Renal cortical epithelial cell (primary cell): ENCODE measurements at places on chromosomes 7 and 10. TPM values are rescaled to one million over a fixed set of nuclear protein-coding genes. Genes with fewer than 3 reads are reported as not detected.

The ADRA2A gene
- total RNA-seq: 0.15 TPM in 1 of 2 replicates, not detected in the other

The PNLIPRP1 gene
- total RNA-seq: not detected in 2 replicates

- DNase-seq: no peak
These were observed 91.0 kb downstream of the ANKIB1 start for GRCh38 chr7:92336662-92337340.

GRCh38 chr7:104208421-104208780, 588 bp upstream of the ORC5 start:
- DNase-seq: no peak

GRCh38 chr10:44425466-44425865, 40.6 kb upstream of the CXCL12 start:
- no peak for DNase-seq

DNA sequence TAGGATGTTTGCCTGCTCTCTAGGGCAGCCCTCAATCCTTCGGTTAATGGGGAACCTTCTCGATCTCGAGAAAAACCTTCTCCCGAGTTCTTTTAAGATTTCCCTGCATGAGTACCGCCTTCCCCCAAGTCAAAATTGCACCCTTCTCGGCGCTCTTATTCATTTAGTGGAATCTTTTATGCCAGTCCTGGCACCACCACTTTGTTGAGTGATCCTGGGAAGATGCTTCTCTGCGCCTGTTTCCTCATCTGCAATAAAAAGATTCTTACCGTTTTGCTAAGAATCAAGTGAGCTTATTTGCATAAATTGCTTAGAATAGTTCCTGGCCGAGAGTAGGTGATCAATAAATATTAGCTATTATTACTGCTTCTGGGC, 697 bp downstream of the ARPC1A start:
- DNase-seq: no peak

GRCh38 chr7:2805213-2805944, 38.7 kb downstream of the GNA12 start:
- DNase-seq: no peak

GRCh38 chr10:56142092-56142728, 218.8 kb downstream of the ZWINT start:
- no peak for DNase-seq

GRCh38 chr10:97058521-97058920, 127.2 kb downstream of the SLIT1 start:
- no peak for DNase-seq

DNA sequence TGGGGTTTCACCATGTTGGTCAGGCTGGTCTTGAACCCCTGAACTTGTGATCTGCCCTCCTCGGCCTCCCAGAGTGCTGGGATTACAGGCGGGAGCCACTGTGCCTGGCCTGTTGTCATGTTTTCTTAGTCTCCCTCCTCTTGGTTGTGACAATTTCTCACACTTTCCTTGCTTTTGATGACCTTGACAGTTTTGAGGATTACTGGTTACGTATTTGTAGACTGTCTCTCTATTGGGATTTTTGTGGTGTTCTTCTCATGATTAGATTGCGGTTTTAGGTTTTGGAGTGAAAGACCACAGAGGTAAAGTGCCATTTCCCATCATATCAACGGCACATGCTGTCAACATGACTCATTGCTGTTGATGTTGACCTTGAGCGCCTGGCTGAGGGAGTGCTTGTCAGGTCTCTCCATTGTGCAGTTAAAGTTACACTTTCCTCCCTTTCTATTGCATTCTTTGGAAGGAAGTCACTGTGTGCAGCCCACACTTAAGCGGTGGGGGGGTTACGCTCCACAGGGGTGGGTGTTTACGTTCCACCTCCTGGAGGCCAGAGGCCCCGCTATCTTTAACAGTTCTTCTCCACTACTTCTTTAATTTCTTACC, 10.8 kb downstream of the NEURL1 start:
- DNase-seq: peak; percentile 100

GRCh38 chr10:91341686-91342085, 68.5 kb upstream of the HECTD2 start:
- peak; percentile 3 for DNase-seq

- peak; percentile 43 for DNase-seq
These were observed 139.0 kb downstream of the LRRN3 start for GRCh38 chr7:111229916-111230315.

DNA sequence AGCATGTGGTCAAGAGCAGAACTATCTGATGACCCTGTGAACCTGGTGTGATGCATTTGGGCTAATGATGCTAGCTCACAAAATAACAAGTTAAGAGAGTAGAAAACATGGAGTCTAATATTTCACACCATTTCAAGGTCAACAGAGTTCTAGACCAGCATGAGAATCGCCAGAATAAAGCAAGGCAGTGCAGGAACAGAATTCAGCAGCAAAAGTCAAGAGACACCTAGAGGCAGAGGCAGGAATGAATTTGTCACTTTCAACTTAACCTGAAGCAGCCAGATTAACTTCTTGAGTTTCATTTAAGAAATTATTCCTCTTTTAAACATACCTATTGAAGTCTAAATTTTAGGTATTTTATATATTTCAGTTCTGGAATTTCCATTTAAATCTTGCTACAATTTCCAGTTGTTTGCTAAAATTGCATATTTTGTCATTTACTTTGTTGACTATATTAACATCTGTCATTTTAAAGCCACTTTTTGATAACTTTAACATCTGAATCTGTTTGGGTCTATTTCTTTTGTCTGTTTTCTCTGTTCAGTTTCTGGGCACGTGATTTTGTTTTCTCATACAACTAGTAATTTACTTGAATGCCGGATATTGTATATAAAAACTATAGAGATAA, 44.2 kb upstream of the PRSS58 start:
- peak; percentile 19 for DNase-seq

DNA sequence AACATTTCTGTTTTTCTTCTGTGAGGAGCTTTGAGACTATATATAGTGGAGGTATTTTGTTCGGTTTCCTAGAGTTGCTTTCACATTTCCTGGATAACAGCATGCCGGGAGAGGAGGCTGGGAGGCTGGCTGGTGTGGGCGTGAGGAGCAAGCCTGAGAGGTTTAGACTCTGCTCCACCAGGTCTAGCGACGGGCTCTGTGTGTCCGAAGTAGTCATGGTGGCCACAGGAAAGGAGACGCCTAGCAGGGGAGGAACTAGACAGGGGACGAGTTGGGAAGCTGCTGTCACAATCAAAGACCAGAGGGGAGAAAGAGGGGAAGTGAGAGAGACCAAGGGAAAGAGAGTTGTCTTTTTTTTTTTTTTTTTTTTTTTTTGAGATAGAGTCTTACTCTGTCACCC, 19.6 kb downstream of the PTPRE start:
- DNase-seq: no peak

DNA sequence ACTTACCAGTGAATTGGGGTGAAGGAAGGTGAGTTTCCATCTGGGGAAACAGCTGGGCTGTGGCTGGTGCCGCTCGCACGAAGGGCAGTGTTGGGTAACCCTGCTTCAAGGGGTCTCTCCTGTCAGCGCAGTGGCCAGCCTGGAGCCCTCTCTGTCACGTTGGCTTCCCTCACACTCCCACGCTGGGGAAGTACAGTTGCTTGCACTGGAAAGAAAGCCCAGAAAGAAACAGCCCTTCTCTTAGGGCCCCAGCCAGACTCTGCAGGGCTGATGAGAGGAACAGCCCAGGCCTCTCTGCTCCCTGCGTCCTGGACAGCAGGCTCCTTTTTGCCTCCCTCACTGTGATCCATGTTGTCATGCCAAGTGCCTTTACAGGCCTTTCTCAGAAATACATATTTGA, 40.3 kb upstream of the TRIM8 start:
- no peak for DNase-seq

DNA sequence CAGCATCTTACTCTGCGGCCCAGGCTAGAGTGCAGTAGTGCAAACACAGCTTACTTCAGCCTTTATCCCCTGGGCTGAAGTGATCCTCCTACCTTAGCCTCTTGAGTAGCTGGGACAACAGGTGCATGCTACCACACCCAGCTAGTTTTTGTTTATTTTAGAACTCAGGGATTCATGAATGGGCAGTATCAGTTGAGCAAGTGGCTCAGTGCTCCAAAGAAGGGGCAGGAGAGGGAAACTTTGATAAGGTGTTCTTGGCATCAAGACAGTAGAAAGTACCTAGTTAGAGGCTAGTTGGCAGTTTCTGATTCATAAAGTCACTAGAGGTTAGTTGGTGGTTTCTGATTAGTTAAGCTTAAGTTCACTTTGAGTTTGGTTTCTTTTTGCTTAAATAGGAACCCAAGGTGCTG, 18.4 kb downstream of the TRIM24 start:
- DNase-seq: peak; percentile 34

- no peak for DNase-seq
These were observed 472.8 kb upstream of the FZD8 start for GRCh38 chr10:36114913-36115312.

GRCh38 chr10:79445977-79446757, 743 bp upstream of the ZCCHC24 start:
- DNase-seq: no peak
